ENCODE measurements at places on chromosomes 3 and 15.

- no peak for DNase-seq
Measured at GRCh38 chr15:85100186-85100937, 118.7 kb downstream of the PDE8A start.

DNA sequence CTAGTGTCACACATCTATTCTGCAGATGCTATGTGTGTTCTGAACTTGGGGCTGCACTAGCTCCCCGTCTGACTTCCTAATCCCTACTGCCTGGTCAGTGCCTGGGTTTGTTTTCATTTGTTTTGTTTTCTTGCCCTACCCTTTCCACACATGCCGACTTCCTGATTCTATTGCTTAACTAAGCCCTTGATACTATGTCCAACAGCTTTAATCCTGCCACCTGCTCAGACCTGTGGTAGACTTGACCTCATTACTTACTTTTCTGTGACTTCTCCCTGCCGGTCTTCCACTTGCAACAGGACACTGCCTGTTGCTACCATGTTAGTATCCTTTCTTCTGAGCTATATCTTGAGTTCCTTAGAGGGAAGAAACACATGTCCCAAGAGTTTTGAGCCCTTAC is 39.3 kb upstream of the CEMIP start:
- DNase-seq = no peak

GRCh38 chr15:28043691-28044091 is 55.4 kb downstream of the OCA2 start:
- DNase-seq = no peak

- DNase-seq = no peak
Measured at GRCh38 chr15:66126456-66126855, 127.1 kb downstream of the MEGF11 start.

- no peak for DNase-seq
Measured at GRCh38 chr15:33344530-33344929, 33.8 kb downstream of the RYR3 start.

DNA sequence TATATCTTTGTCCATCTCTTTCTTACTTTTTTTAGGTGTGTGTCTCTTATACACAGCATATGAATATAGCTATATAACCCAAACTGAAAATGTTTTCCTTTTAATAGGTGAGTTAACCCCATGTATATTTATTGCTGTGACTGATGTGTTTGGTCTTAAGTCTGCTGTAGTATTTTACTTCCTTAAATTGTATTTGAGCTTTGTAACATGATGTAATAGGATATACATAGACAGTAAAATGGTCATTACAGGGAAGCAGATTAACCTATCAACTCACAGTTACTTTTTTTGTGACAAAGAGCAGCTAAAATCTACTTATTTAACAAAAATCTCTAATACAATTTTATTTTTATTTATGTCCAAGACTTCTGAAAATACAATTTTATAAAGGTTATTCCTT is 51.8 kb upstream of the CDAN1 start:
- no peak for DNase-seq

GRCh38 chr3:15521573-15521965 is at the start of gene COLQ:
COLQ (minus strand) TSS chr3:15521706; CDS start chr3:15521625, 81 bp downstream.
- no peak for DNase-seq

DNA sequence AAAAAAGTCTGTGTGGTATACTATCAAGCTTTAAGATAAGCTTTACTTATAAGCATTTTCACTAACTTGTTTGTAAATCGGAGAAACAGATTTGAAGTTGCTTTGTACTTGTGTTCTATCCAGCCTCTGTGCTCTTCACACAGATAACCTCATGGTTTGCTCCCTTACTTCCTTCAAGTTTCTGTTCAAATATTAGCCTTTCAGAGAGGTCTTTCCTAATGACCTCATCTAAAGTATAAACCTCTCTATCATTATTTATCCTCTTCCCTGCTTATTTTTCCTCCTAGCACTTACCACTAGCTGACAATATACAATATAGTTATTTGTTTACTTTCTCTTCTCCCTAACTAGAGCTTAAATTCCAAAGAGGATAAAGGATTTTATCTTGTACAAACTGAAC is 180.0 kb downstream of the CBLB start:
- DNase-seq = no peak

DNA sequence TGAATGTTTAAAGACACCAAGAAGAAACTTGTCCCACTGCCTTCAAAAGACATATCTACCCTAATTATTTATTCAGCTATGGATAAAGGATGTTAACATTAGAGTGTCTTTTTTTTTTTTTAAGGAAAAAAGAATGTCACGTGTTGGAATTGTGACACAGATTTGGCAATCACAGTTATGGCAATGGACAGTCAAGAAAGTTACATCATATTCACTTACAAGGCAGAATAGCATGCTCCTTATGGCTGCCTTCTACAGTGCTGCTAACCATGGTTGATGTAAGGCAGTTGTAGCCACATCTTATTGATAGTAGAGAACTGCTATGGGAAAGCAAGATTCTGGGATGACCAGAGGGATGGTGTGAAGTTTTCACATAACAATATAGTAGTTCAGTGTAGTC is 128.8 kb upstream of the ZBTB20 start:
- no peak for DNase-seq

DNA sequence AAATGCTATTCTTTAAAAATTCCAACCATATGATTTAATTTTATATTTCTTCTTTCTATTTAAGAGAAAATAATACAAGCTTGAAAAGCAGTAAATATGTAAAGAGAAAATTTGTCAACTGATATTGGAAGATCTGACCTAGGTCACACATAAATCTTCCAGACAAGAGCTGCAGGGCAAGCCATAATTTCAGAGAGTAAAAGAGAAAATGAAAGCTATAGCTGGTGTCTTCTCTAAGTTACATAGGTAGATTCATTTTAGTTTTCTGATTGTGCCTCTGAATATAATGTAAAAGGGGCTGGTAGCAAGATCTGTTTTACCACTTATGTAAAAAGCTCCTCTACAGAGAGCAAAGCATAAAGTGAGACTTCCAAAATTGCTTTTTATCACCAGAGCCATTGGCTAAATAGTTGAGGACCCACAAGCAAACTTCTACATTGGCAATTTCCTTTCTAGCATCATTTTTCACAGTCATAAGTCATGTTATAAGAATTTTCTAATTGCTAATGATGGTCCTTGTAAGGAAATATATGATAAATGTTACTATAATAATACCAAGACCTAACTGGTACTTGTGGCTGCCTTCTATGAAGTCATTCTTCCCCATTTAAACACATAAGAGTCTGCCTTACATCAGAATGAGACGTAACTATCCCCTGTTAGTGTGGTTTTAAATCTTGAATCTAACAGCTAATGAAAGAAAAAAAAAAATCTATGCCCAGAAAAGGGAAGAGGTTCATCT is 80.8 kb upstream of the SKOR1 start:
- DNase-seq = no peak

Data from AG04449 (cell line).